H9 (cell line): ENCODE measurements at places on chromosomes 1 and 21.

- DNase-seq = no peak
These were observed 20.7 kb downstream of the CD34 start for GRCh38 chr1:207890136-207890738.

DNA sequence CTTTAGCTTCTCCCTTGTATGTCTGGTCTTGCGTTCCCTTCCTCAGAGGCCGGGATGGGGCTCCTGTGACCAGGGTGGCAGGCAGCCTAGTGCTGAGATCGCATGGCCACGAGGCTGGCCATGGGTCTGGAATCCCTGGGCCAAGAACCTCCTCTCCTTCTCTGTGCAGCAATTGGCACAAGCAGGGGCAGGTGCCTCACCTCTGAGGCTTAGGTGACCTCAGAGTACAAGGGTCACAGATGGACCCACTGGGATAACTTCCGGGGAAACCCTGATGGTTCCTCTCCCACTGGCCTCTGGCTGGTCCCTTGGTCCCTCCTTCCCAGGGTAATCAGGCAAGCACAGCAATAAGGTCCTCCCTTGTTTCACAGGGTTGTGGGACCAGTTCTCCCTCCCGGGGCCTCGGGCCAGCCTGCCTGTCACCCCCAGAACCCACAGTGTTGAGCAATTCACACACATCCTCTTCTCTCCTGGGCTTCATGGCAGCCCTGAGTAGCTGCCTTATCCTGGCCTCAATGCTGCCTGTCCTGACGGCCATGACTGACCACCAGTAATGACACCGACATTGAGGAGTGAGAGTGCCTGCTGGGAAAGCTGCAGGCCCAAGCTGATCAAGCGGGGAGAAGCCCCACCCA lies 38.6 kb downstream of the BMP8A start:
- DNase-seq = no peak

- no peak for DNase-seq
These were observed 144.5 kb upstream of the SMYD2 start for GRCh38 chr1:214136324-214136919.

DNA sequence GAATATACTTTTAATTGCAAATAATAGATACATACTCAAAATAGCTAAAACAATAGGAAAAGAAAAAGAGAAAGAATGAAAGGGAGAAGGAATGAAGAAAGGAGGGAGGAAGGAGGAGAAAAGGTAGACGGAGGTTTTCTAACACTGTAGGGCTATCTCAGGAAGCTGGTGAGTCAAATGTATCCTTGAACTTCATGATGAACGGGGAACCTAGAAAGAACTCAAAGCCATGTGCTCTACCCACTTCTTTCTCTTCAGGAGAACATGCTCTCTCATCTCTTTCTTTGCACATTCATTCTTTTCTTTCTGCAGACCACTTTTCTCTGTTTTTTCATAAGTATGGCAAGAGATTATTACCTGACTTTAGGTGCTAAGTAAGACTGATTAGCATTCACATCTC lies 37.3 kb upstream of the ZNF644 start:
- no peak for DNase-seq

DNA sequence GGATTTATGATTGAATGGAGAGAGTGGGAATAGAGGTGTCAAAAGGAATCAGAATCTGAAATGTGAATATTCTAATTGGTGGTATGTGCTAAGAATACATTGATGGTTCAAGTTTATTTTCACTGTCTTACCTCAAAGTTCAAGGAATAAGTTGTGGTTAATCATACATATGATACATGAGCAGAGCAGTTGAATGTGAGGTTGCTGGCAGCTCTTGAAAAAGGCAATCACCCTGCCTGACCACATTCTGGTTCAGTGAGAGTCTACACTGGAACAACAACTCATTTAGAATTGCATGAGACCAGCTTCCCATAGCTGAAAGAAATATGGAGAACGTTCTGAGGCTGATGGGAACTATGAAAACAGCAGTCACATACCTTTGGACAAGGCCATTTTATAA lies 68.3 kb upstream of the ARHGAP29 start:
- DNase-seq = no peak

DNA sequence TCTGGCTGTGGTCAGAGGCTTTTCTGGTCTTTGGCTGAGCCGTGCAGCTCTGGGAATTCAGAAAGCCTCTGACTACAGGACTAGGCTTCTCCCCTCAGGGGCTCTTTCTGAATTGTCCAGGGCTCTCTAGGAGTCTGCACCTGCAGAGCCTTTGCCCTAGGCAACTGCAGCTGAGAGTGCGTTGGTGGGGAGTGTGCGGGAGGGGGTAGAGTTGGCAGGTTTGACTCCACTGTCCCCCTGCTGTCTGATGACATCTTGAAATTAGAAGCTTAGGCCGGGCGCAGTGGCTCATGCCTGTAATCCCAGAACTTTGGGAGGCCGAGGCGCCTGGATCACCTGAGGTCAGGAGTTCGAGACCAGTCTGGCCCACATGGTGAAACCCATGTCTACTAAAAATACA lies 32.9 kb downstream of the KIAA1614 start:
- no peak for DNase-seq

DNA sequence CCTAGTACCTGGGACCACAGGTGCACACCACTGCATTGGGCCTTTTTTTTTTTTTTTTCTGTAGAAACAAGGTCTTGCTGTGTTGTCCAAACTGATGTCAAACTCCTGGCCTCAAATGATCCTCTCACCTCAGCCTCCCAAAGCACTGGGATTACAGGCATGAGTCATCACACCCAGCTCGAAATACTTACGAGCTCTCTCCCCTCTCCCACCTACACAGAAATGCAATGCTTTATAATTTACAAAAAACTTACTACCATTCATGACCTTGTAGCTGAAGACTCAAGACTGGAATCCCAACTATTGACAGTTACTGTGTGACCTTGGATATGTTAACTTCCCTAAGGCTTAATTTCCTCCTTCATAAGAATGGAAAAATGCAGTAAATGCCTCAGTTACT lies 18.7 kb downstream of the FOXJ3 start:
- DNase-seq = no peak

DNA sequence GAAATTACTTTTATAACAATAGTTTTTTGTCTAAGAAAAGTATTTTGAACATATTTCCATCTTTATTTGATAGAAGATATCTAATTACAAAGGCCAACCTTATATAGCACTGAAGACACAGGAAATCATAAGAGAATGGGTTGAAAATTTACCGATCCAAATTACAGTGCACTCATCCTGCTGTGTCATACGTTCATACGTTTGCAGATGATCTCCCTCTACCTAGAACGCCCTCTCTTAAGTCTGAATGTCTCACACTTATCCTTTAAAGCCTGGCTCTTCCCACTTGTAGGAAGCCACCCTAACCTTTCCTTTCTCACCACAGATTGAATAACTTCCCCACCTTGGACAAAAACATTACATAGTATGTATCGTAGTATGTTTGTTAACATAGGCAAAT lies 9.3 kb downstream of the ASH1L start:
- DNase-seq = no peak

DNA sequence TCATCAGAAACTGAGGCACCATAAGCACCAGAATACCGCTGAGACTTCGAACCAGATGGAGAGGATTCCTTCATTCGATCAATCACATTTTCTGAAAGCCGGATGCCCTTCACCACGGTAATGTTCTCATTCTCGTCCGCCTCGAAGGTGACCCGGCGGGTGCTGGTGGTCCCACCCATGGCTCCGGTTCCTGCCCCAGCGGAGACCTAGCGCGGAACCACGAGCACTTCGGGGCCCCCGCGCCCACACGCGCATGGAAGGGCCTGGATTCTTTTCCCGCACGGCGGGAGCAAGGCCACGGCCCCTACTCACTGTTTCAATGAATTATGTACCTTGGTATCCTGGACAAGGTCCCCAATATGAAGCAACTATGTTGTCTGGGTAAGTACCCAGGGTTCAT lies 33.1 kb upstream of the WDTC1 start:
- DNase-seq = no peak

- DNase-seq = no peak
These were observed 230.0 kb downstream of the COP1 start for GRCh38 chr1:175976865-175977642.

DNA sequence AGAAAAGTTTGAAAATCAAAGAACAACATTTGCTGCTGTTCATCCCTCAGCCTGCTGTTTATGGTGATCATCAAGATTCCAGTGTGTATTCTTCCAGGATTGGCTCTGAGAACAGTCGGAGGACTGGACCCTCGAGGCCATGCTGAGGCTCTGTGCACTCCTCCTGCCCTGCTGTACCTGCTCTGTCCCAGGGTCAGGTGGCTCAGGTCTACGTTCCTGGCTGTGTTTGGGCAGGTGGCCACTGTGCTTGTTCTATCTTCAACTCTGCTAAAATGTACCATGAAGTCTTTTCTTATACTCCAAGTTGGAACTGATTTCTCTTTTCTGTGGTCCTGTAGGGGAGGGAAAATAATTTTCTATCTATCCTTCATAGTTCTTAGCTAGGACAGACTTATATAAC lies 175.9 kb downstream of the RWDD3 start:
- DNase-seq = no peak

DNA sequence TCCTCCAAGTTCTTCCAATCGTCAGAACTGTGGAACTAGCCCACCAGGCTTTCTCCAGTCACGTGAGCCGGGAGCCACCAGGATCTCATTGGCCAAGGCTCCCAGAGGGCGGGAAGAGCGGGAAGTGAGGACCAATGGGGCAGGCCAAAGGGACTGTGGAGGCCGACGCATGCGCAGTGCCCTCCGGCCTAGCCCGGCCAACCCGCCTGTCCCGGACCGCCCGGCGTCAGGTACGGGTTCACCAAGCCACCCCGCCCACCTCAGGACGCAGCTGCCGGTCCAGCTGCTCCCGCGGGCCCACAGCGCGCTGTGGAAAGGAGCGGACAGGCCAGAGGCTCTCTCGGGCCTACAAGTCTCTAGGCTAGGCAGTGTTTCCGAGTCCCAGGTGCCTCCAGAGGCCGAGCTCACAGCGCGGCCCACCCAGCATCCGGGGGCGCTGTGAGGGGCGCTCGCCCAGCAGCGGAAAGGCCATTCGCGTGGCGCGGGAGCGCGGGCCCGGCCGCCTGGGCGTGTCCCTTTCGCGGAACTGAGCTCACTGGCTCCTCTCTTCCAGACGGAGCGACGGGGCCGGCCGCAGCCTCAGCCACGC lies 10.9 kb downstream of the OR14I1 start:
- DNase-seq = no peak

GRCh38 chr1:212634252-212634651 lies 25.7 kb downstream of the ATF3 start:
- DNase-seq = no peak

DNA sequence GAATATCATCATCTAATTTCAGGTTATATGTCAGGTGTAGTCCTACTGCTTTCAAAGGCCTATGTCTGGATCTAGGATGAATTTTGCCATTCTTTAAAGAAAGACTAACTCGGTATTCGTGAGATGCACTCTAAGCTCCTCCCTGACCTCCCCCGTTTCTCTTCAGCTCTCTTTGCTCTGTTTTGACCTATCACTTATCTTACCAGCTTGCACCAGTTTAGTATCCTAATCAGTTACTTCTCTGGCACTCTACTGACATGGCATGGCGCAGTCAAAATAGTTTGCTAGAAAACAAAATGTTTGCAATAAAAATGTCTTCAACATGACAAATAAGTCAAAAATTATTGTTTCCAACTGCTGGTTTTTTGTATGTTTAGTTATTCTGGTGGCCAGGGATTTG lies 8.4 kb upstream of the SLC16A1 start:
- no peak for DNase-seq

DNA sequence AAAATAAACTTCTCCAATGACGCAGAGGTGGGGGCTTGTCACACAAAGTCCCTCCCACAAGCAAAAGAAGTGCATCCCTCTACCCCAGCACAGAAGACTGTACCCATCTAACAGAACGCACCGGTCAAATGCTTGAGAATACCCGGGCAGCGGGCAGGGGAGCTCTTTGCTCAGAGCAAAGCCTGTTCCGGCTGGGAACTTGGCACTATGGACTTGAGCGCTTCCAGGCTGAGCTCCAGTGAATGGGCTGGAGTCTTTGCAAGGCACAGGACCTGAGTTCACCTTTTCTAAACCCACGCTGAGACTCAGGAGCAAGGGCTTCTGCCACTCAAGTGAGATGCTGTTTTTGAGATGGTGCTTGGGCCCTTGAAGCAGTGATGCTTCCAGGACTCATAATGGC lies 20.3 kb downstream of the RHBG start:
- DNase-seq = no peak

- no peak for DNase-seq
These were observed 50.8 kb downstream of the TOMM20 start for GRCh38 chr1:235077571-235078479.

- DNase-seq = no peak
These were observed 5.2 kb upstream of the LRRC8D start for GRCh38 chr1:89815611-89816010.

GRCh38 chr1:110120960-110121561 lies 8.8 kb downstream of the UBL4B start:
- DNase-seq = no peak
